AG08395 (cell line): ENCODE measurements at places on chromosomes 2 and 18.

DNA sequence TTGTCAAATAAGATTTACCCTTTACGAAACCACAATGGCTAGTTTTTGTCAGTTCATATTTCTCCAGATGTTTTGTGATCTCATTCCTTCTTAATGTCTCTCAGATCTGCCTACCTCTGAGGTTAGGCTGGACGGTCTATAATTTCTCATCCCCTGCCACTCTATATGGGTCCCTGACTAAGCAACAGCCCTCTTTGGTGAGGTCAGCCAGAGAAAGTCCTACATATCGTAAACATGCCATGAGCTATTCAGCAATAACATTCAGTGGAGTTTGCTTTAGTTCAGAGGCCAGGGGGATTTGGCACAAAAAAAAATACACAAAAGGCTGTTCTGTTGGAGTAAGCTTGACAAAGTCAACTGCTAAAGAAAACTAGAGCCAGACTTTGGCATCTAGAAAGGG is 192.1 kb upstream of the NCKAP5 start:
- peak; percentile 13 for DNase-seq

DNA sequence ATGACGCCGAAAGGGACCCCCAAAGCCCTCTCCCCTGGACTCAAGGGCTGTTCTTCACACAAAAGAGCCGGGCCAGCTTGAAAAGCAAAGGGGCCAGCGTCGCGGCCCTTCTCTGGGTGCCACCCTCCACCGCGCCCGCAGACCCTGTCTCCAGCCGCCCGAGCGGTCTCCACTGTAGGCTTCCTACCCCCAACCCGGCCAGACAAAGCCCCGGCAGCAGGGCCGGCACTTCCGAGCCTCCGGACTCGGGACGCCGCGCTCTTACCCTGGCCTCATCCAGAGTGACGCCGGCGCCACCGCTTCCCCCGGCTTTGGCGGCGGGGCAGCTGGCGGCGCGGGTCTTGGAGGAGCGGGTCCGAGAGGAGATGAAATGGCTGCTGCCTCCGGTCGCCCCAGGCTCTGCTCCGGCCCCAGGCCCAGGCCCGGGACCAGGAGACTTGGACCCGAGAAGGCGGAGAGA is 603 bp downstream of the ATAD2B start:
- peak; percentile 8 for DNase-seq

GRCh38 chr2:36441816-36442215 is 86.2 kb downstream of the CRIM1 start:
- peak; percentile 67 for DNase-seq

- no peak for DNase-seq
Observed at GRCh38 chr18:55592572-55592971, 4.6 kb upstream of the TCF4 start.

GRCh38 chr2:27489118-27489497 is 435 bp downstream of the IFT172 start:
- DNase-seq = no peak

DNA sequence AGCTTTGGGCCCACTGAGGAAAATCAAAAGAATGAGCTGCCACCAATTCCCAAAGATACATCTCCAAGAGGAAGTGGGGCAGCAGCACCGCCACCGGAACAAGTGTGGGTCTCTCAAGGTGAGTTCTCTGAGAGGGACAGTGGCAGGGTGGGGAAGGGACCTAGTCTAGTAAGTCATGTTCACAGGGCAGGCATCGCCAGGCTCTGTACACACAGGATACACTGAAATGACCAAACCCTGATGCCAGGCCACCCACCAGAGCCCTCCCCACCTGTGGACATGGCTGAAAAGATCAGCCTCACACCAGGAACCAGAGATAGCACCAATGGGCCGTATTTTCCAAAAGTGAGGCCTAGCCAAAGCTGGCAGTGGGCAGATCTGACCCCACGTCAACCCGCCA is 108.2 kb upstream of the SMAD2 start:
- DNase-seq = no peak

DNA sequence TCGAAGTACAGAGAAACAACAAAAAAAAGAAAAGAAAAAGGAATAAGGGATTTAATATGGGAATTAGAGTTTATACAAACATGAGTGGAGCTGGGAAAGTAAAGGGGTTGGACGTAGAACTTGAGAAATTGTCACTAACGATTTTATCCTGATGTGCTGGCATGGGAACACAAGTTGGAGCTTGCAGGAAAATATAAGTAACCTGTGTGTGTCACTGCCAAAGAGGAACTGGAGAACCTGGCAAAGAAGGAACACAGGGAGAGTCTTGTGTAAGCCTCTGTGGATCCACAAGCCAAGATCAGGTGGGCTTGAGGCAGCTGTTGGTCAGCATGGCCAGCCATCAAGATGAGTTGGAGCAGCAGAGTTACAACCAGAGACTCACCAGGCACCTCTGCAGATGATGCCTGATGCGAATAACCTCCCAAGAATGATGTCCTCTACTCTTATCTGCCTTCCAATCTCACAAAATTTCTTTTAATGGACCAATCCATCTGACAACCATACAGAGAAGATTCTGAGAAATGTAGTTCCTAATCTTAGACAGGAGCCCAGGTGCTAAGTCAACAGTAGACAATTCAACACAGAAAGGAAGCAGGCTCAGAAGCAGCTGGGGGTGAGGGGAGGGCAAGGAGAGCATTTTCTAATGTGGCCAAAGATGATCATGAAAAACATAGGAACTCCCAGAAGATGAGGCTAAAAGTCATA is 77.0 kb upstream of the SPOPL start:
- DNase-seq = no peak

- DNase-seq = no peak
Observed at GRCh38 chr18:48940854-48941611, 9.7 kb downstream of the SMAD7 start.

- DNase-seq = no peak
Observed at GRCh38 chr18:26863921-26864497, 1.5 kb downstream of the AQP4 start.

DNA sequence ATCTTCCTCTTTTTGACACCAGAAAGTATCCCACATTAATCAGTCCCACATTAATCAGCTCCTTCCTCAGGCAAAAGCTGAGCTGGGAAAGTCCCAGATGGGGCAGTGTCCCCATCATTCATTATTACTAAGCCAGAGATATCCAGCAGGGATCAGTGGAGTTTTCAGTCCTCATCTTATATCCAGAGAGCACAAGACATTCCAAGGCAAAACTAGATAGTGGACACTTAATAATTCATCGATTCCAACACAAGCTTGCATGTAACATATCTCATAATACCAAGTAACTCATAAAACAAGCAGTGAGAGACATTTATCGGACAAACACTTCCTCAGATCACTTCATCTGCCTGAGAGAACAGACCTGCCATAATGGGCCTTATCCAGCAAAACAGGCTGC is 53.1 kb downstream of the MCFD2 start:
- DNase-seq = no peak

- no peak for DNase-seq
Observed at GRCh38 chr2:196914867-196915460, 11.5 kb downstream of the PGAP1 start.

- no peak for DNase-seq
Observed at GRCh38 chr2:159010963-159011362, 42.5 kb downstream of the TANC1 start.

DNA sequence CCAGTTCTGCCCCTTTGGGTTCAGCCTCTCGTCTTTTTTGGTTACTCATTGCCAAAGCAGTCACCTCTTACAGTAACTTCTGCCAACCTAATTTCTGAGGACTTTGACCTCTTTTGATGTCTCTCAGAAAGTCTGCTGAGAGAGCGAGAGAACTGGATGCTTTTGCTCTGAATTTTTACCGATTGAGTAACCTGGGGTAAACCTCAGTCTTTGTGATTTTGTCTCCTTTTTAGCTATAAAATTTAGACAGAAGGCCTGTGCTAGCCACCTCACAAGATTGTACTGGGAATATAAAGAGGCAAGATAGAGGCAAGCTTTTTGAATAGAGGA is 34.8 kb upstream of the IL1R1 start:
- DNase-seq = peak; percentile 39

- no peak for DNase-seq
Observed at GRCh38 chr2:128813352-128814034, 494.8 kb upstream of the HS6ST1 start.

DNA sequence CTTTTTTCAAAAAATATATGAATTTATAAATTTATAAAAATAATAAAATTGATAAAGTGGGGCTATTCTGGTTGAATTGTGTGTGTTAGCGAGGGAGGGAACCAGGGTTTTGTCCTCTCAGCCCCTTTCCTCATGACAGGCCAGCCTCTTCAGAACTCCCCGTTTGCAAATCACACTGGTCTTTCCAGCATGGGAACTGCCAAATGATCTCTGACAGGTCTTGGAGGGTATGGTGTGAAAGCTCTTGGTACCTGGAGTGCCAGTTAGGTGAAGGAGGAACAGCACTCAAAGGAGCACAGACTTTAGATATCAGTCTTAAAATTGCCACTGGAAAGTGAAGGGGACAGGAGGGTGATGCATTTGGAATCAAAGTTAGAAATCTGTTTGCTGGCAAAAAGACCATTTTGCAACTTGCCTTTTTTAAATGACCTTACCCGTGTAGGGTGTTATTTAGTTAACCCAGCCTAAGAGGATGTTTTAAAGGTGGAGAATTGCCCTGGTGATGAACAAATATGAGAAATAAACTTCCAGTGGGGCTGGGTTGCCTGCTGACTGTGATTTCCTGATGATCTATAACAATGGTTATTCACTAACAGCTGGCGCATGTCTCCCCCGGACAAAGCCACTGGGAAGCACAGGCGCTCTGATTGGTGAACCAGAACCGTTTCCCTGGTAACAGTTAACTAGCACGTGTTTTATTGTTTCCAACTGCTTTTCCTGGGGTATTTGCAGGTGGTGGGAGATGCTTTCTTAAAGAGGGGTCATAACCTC is 85.3 kb upstream of the EFEMP1 start:
- DNase-seq = peak; percentile 83

DNA sequence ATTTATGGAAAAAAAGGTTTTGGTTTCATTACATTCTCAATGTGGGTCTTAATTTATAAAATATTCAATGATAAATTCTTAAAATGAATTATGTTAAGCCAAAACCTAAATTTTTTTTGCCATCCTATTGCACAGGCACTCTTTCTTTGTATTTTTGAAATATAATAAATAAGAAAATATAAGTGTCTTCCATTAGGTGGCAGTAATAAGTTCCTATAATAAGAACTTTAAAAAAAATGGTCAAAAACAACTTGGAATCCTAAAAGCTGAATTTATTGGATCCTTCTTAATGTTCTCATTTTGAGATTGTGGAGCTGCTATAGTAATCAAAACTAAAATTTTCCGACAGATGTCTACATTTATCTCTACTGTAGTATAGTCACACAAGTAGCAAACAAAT is 5.7 kb downstream of the CALCRL start:
- DNase-seq = no peak

DNA sequence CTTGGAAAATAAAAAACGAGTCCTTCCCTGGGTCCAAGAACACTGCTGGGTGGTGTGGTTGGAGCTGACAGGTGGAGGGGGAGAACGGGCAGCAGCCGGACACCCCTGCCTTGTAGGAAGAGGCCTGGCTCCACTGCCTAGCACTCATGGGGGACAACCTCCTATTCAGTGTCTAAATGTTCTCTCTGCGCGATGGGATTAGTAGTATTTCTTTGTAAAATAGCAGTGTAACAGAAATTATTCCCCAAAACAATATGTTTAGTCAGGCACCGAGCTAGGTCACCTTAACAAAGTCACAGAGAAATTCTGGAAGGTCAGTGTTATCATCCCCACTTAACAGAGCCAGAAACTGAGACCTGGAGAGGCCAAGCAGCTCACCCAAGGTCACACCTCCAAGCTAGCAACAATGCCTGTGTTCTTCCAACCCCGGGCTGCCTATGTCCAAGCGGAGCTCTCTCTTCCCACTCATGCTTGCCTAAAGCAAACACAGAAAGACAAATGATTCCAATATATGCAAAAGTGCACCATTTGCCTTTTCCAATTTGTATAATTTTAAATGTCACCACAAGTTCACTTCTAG is 68.0 kb downstream of the STEAP3 start:
- DNase-seq = no peak

DNA sequence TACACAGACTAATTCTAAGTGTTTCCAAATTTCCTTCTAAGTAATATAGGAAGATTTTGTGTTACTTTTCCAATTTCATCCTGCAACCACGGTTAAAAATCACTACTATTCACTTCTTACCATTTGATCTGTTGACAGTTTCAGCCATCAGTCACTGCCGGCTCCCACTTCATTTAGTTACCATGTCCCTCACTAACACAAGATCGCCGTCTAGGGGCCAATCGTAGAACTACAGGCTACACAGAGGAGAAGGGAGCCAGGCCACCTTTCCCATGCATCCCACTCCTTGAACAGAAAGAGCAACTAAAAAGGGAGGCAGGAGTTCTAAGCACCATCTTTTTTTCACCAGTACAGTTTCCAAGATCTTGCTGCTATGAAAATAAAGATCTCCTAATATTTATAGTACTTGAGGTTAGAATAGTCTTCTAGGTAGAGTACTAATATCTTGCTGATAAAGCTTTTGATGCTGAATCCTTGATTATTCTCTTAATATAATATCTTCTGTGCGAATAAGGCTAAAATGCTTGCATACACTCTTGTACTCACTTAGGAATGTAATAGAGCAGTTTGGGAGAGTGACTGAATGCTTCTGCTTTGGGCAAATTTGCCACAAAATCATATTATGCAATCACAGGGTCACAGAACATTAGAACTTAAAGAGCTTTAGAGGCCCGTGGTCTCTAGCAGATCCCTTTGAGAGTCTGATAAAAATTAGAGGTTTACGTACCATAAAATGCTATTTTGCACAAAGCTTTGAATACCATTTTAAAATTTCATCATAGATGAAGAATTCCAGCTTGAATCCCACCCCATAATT is 39.5 kb upstream of the CYP1B1 start:
- DNase-seq = no peak

DNA sequence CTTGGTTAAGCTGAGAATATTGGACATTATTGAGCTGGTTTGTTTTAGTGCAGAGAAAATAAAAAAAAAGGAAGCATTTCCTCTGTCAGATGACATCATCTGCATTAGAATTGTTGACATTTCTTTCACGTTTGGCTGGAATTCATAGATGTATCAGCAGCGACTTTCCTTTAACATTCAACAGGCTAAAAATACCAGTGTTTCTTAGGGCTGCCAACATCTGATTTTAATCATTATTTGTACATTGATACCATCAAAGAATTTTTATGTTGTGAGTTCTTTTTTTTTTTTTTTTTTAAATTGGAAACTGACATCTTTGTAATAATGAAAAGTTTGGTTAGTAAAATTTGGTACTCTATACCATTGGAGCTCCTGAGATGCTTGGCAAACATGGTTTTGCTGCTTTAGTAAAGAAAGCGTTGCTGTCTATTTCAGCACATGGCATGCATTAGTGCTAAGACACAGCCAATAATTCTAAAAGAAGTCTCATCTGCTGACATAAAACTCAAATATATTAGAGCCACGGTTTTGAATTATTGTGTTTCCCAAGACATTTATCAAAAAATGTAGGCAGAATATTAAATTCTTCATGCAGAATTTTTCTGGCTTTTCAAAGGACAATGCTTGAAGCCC is 33.6 kb downstream of the GTF2A1L start:
- peak; percentile 58 for DNase-seq
